Eye (tissue), 1 donor: ENCODE measurements at places on chromosomes 1 and 21.
A peak's percentile ranks its signal among the peaks of the same experiment; 100 is the strongest.

DNA sequence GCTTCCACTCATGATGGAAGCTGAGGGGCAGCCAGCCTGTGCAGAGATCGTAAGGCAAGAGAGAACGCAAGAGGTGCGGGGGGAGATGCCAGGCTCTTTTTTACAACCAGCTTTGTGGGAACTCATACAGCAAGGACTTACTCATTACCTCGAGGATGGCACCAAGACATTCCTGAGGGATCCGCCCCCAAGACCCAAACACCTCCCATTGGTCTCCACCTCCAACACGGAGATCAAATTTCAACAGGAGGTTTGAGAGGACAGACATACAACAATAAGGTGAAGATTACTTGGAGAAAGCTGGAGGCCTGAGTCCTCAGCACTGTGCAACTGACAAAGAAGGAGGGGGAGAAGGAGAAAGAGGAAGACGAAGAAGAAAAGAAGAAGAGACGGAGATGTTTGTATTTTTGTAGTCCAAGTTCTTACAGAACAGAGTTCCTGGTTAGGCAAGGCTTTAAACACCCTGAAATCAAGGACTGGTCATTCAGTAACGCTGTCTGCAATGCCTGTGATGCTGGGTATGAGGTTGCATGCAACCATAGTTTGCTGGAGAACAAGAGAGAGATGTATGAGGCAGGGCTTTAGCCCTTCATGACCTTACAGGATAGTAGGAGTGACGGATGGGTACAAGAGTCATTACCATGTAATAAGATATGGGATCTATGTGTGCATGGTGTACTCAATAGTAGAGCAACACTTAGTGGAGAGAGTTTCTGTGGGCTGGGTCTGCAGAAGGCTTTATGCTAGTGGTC is 19.7 kb upstream of the GALNT2 start:
- no peak for DNase-seq

DNA sequence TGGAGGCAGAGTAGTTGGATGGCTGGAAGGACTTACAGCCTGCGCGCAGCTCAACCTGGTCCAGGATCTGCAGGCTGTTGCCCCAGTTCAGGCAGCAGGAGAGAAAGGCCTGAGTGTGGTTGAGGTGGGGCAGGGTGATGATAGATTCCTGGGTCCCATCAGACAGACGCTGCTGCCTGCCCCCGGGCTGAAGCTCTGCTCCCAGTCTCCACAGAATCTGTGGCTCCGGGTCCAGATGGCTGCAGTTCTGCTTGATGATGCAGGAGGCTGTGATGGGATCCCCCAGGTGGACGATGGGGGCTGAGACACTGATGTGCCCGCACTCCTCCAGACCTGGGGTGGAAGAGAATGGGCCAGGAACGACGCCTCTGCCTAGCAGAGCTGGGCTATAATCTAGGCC is 7.4 kb downstream of the CSF3R start:
- no peak for DNase-seq

DNA sequence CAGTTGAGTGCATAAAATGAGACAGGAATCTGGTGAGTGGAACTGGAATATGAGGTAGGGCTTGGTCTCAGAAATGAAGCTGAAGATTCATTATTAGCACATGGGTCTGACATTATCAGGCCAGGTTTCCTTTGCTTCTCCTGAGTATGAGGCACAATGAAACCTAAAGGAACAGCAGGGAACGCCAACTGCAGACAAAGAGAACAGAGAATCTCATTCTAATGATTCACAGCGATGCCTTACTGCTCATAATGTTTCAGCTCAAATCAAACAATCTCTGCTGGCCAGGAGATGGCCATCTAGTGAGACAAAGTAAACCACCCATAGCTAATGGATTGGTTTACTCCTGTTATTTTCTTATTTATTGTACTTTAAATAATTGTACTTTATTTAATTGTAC is 133.5 kb downstream of the C1orf21 start:
- peak; percentile 17 for DNase-seq

- no peak for DNase-seq
Observed at GRCh38 chr1:41485605-41486004, 1.1 kb upstream of the EDN2 start.

DNA sequence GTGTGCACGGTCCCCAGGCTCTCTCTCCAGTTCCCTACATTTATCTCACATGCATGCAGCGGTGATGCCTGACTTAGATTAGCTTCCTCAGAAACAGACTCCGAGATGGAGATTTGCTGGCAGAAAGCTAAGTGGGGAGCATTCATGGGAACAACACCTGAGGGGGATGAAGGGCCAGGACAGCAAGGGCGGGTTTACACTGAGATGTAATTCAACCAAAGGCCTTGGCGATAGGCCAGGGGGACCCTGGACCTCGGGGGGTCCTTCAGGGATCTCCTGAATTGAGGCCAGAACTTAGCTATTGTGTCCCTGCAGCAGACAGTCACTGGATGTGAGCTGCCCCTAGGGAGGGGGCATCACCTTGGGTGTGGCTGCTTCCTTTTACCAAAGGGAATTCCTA is 246.1 kb upstream of the CSF3R start:
- DNase-seq = no peak
